ENCODE measurements at places on chromosomes 2 and 18.

GRCh38 chr2:1231466-1232063, 181.7 kb upstream of the TPO start:
- DNase-seq, result no peak

DNA sequence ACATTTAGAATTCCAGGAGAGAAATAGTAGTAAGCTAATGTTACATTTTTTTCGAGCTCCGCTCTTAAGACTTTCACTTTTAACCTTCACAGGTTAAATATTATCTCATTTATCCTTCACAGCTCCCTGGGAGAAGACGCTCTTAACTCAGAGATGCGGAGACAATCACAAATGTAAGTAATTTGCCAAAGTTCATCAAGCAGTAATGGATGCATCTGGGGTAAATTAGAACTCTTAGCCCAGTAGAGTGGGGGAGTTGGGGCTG, 168.5 kb downstream of the SPP2 start:
- no peak for DNase-seq

DNA sequence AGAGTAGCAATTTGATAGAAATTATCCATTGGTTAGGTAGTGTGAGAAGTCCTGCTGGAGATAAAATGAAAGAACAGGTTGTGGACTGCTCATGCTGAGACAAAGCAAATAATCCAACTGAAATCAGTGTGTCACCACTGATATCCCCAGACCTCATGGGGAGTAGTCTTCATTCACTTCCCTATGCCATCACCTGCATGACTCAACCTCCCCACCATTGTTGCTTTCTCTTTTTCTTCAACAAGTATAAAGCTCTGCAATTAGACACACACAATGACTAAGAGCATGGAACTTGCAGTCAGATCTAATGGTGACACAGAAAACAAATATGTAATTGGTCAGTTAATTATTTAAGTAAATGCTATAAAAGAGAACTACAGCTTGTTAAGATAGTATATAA, 475.3 kb downstream of the RIT2 start:
- no peak for DNase-seq

- DNase-seq, result no peak
These were observed 11.0 kb upstream of the DCDC2C start for GRCh38 chr2:3692375-3692774.

GRCh38 chr2:65164426-65164891, 34.6 kb upstream of the RAB1A start:
- DNase-seq, result no peak

- DNase-seq, result no peak
These were observed 51.7 kb upstream of the CCDC85A start for GRCh38 chr2:56132138-56132537.

DNA sequence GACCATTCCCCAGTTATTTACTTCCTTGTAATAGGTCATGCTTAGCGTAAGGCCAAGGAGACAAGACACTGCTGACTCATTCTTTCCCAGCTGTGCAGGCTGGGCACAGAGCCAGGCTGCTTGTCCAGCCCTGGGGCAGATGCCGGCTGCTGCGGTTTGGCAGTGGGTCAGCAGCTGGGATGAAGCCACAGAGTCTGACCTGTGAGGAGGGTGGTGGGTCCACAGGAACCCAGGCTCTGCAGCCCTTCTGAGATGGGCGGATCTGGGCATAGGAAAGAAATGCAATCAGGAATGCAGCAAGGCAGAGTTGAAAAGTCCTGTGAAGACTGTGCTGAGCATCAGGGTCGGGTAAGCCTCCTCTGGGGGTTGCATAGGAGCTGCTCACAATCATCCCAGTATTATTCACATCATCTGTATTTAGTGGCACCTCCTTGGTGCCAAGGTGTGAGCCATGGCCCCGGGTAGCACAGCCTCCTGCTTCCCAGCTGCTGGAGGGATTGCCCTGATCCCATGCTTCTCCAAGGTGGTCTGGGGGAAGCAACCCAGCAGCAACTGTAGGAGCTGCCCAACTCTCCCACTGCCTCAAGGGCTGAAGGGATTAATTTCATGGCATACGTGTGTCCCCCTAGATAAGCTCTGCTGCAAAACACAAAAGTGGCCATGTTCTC, 139.0 kb downstream of the DDX1 start:
- no peak for DNase-seq

DNA sequence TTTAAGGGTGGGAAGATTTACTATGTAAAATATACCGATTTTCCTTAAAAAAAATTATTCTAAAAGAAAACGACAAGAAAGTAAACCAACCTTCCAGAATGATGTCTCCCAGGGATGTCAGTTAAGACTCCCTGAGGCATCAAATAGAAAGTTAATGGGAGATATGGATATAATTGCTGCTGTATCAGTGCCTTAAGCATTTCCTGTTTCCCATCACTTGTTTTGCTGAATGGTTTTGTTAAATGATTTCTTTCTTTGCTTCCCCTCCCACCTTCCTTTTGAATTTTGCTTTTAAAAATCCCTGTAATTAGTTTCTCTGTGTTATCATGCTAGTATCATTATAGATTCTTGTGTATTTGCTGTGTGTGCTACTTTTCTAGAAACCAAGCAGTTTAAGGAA, 154.3 kb upstream of the CWC22 start:
- no peak for DNase-seq

GRCh38 chr2:160408959-160409291, 84.7 kb downstream of the RBMS1 start:
- DNase-seq, result no peak

GRCh38 chr2:216802516-216803215, 57.2 kb downstream of the TNP1 start:
- DNase-seq, result no peak

- DNase-seq, result no peak
These were observed 1004.9 kb upstream of the ZEB2 start for GRCh38 chr2:145524836-145525235.

DNA sequence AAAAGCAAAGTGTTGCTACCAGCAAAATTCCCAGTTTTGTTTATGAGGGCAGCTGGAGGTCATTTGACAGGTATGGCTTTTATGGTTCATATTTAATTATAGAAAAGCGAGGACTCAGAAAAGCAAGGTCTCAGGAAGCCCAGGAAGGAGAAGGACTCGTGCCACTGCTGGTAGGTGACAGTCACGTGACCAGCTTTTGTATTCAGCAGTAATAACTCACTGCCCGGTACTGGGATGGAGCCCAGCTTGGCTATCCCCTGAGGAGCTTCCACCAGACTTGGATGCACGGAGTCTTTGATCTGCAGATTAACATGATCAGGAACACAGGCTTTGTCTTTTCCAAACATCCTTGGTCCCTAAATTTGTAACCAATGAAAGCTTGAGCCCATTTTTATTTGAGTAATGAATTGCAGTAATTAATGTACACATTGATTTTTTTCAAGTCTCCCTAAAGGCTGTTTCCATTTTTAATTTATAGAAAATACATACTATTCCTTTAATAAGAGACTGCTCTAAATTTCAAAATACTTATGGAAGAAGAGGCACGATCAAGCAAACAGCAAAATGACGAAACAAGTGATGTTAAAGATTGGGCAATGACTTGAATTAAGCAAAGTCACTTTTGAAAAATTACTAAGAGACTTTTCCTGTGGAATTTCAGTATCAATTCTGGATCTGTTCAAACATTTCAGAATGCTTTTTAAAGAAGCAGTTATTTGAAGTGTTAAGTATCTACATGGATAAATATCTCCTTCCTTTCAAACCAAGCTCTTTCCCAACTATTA, 251.7 kb upstream of the HNRNPA3 start:
- no peak for DNase-seq

- no peak for DNase-seq
These were observed 26.5 kb downstream of the MSTN start for GRCh38 chr2:190036071-190036470.

DNA sequence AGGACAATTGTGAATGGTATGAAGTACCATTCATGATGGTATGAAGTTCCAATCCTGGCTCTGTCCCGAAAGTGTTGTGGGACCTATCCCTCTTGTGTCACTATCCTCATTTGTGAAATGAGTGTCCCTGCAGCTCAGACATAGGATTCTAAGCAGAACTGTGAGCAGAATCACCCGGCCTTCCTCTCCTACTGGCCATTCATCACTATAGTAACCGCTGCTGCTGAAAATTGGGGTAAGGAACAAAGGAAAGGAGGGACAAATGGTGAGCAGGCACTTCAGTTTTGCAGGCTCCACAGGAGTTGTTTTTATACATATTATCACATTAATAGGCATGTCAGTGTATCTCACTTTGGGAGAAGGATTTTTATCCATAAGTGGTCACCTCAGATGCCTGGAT, 27.4 kb downstream of the SMYD1 start:
- no peak for DNase-seq

DNA sequence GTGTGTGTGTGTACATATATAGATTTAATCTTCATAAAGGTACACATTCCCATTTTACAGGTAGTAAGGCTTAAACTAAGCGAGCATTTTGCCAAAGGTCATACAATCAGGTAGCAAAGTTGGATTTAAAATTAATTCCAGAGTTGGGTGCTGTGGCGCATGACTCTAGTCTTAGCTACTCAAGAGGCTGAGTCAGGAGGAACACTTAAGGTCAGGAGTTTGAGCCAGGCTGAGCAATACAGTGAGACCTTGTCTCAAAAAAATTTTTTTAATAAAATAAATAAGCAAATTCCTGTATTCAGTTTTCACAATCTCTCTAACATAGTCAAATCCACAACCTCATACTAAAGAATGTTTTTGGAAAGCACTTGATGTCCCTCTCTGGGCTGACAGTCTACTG, 111.5 kb upstream of the LDLRAD4 start:
- DNase-seq, result no peak

DNA sequence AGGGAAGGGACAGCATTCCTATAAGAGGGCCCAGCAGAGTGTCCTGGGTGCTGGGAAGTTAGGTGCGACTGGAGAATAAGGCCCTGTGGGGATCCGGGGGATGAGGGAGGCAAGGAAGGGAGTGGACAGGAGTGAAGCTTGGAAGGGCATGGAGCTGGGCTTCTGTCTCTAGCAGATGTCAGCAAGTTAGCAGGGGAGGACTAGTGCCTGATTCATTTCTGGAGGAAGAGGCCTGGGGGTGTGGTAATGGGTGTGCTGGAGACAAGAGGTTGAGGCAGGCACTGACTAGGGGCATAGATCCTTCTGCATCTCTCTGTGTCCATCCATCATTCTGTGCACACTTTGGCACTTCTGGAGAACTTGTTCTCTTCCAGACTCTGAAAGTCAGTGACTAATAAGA, 134.7 kb downstream of the ACOXL start:
- no peak for DNase-seq
